ENCODE measurements at places on chromosomes 16 and 17.

DNA sequence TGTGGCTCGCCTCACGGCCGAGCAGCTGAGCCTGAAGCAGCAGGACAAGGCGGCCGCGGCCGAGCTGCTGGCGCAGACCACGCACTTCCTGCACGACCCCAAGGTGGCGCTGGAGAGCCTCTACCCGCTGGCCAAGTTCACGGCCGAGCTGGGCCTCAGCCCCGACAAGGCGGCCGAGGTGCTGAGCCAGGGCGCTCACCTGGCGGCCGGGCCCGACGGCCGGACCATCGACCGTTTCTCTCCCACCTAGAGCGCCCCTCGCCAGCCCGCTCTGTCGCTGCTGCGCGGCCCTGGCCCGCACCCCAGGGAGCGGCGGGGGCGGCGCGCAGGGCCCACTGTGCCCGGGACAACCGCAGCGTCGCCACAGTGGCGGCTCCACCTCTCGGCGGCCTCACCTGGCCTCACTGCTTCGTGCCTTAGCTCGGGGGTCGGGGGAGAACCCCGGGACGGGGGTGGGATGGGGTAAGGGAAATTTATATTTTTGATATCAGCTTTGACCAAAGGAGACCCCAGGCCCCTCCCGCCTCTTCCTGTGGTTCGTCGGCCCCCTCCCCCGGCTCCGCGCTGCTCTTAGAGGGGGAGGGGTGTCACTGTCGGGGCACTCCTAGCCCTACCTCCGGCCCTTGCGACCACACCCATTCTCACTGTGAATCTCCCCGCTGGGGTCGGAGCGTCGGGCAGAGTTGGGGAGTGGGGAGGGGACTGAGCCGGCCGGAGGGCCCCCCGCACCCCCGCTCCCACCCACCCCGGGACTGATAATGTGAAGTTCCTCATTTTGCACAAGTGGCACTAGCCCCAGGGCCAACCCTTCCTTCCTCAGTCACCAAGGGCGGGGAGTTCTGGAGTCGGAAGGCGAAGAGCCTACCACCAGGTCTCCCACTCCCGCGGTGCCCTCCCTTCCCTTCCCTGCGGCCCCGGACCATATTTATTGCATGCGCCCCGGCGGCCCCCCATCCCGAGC is 4.0 kb downstream of the HIC1 start:
- DNase-seq: no peak

GRCh38 chr17:10276436-10276835 is 78.0 kb upstream of the GAS7 start:
- no peak for DNase-seq

DNA sequence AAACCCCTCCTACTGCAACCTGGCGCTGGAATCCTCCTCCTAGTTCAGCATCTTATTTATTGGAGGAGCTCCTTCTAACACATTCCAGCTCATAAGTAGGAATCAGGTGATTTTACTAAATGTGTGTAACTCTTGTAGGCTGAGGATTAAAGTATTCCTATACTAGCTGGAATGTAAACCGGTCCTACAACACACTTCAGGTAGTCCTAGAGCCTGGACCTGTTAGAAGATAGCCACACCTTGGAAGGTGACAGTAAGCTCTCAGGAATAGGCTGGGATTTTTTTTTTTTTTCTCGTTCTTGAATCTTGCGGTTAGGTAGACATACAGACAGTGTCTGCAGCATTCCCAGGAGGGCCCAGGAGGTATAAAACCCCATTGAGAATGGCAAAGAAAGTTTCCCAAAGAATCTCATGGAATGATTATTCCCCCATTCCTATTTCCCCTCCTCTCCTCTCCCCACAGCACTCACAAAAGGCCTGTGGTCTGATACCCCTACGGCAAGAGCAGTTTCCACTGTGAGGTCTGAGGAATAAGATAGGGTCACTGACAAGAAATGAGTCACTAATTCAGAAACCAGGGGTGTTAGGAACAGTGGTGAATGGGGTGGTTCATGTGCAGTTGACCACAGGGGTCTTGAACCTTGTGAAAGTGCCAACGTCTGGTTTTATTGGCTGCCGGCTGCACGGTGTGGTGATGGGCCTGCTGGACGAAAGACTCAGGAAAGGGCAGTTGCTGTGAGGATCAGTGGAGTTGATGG is 267.1 kb downstream of the UTP18 start:
- DNase-seq: no peak

DNA sequence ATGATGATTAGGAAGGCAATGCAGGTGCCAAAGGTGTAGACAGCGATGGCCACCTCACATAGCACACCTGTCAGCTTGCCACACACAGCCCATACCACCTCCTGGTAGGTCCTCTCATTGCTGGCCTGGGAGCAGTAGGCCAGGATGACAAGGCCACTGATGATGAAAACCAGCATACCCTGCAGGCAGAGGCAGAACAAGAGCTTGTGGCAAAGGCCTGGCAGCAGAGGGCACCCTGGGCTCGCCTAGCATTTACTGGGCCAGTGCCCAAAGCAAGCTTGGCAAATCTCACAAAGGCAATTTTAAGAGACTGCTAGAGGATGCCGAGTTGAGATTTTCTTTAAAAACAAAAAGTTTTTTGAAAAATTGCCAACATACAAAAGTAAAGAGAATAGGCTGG is 5.9 kb downstream of the SLC38A7 start:
- no peak for DNase-seq

DNA sequence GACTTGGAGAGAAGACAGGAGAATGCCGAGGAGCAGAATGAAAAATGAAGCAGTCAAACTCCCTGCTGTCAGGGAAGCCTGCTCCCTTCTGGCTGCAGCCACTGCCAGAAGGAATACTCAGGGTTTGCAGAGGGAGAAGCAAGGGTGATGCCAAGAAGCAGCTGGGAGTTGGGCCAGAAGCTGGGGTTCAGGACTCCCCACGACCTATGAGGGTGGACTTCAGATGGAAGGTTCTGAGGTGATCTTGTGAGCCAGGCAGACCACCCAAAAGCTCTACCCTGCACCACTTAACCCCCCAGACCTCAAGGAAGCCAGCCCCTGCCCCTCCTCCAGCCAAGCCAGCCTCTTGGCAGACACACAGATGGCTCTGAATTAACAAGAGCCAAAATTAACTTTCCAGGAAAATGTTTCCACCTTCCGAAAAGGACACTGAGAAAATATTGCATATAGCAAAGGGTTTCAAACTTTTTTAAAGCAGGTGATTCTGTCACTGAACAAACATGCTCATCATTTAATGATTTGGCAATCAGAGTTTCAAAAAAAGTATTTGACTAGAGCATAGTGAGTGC is 126.0 kb upstream of the ERCC4 start:
- DNase-seq: no peak

DNA sequence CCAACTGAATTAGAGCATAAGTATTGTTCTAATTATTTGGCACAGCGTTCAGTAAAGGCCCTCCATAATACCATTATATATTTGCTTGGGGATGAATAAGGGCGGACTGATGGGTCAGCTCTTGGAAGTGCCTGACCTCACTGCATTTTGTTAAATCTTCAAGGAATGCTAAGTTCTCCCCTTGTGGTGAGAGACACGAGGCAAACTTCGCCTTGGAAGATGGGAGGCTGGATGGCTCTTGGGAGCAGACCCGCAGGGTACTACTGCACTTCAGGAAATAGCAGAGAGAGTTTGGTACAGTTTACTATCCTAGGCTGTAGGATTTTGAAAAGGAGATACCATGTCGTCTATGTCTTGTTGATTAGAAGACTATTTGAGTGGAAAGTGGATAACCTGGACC is 87.0 kb upstream of the RPRML start:
- no peak for DNase-seq

- DNase-seq: no peak
Observed at GRCh38 chr17:2120586-2121335, 65.9 kb downstream of the HIC1 start.

GRCh38 chr16:57826706-57827625 is 24.7 kb upstream of the KIFC3 start:
- no peak for DNase-seq

- DNase-seq: no peak
Observed at GRCh38 chr16:84320511-84320910, 25.8 kb downstream of the WFDC1 start.

DNA sequence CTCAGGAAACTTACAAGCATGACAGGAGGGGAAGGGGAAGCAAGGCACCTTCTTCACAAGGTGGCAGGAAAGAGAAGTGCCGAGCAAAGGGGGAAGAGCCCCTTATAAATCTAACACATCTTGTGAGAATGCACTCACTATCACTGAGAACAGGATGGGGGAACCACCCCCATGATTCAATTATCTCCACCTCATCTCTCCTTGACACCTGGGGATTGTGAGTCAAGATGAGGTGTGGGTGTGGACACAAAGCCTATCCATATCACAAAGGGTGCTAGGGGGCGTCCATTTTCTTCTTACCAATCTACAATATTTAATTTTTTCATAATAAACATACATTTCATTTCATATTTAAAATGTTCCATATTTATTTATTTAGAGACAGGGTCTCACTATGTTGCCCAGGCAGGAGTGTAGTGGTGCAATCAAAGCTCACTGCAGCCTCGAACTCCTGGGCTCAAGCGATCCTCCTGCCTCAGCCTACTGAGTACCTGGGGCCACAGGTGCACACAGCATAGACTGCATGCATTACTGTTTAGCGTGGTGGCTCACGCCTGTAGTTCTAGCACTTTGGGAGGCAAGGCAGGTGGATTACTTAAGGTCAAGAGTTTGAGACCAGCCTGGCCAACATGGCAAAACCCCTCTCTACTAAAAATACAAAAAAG is 26.5 kb upstream of the FAAP100 start:
- DNase-seq: no peak

DNA sequence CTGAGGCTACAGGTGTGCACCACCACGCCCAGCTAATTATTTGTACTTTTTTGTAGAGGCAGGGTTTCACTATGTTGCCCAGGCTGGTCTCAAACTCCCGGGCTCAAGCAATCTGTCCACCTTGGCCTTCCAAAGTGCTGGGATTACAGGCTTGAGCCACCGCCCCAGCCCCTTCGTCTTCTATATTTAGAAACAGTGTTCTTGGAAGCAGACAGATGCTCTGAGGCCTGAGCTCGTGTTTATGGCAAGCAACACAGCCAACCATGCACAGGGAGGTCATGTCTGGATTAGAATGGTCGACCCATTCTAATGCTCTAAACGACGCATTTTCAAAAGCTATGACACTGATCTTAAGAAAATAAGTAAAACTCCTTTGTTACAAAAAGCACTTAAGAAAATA is 16.6 kb downstream of the TMEM204 start:
- no peak for DNase-seq

GRCh38 chr16:31194898-31195297 is 7.7 kb downstream of the PYCARD start:
- DNase-seq: no peak

GRCh38 chr16:69599731-69600130 is 34.0 kb downstream of the NFAT5 start:
- no peak for DNase-seq

DNA sequence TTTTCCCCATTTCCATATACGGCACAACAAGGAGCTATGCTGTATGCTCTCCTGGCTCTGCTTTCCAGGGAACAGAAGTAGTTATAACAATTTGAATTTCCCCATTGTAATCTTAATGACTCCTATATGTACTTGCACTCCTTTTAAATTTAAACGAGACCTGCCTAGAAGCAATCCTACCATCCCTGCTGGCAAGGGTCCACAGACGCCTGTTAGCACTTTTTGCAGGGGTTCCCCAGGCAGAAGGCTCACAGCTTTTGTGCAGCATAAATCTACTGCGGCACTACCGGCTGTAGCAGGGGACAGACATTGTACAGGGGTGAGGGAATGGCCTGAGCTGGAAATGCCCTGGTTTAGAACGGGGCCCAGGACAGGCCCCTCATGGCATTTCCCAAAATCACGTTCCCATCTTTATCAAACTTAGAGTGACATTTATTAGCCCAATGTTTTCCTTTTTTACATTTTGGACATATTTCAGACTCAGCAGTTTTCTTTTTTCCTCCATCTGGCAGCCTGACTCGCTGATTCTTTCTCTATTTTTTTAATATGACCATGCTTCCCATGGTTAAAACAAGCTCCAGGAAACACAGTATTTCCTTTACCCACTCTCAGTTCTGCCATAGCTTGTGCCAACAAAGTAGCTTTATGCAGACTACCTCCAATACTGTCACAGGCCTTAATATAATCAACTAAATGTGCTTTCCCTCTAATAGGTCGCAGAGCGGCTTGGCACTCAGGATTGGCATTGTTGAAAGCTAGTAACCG is 35.4 kb upstream of the USP22 start:
- DNase-seq: no peak

GRCh38 chr16:19555938-19556771 is 652 bp downstream of the VPS35L start:
- no peak for DNase-seq

- DNase-seq: no peak
Observed at GRCh38 chr16:67773099-67773498, 33.3 kb downstream of the RANBP10 start.

- peak; percentile 60 for DNase-seq
Observed at GRCh38 chr16:88685156-88686061, 898 bp downstream of the SNAI3 start.

- DNase-seq: no peak
Observed at GRCh38 chr17:43719578-43719977, 39.0 kb downstream of the SOST start.

GRCh38 chr16:24493821-24494220 is 45.5 kb upstream of the RBBP6 start:
- no peak for DNase-seq

GRCh38 chr17:8724451-8724850 is 20.2 kb downstream of the CCDC42 start:
- no peak for DNase-seq

GRCh38 chr16:89588413-89589109 is 13.0 kb downstream of the CPNE7 start:
- no peak for DNase-seq

- DNase-seq: no peak
Observed at GRCh38 chr17:30477774-30478115, 537 bp downstream of the GOSR1 start.

GRCh38 chr16:23694644-23695373 is 16.1 kb downstream of the PLK1 start:
- DNase-seq: no peak

DNA sequence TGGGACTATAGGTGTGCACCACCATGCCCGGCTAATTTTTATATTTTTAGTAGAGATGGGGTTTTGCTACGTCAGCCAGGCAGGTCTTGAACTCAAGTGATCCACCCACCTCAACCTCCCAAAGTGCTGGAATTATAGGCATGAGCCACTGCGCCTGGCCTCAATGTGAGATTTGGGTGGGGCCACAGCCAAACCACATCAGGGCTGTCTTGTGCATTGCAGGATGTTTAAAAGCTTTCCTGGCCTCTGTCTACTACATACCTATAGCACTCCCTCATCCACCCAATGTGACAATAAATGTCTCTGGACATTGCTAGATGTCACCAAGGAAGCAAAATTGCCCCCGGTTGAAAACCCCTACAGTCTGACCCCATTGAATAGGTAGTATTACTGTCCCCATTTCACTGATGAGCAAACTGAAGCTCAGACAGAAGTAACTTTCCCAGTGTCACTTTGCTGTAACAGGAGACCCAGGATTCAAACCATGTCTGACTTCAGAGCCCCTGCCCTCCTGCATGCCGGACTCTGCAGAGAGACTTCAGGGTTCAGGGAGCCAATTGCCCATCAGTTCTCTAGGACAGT is 3.6 kb upstream of the MAP3K14 start:
- DNase-seq: no peak
